ENCODE measurements at places on chromosomes 16 and 17.

- DNase-seq = no peak
These were observed 27.2 kb downstream of the MAP3K14 start for GRCh38 chr17:45289301-45290268.

DNA sequence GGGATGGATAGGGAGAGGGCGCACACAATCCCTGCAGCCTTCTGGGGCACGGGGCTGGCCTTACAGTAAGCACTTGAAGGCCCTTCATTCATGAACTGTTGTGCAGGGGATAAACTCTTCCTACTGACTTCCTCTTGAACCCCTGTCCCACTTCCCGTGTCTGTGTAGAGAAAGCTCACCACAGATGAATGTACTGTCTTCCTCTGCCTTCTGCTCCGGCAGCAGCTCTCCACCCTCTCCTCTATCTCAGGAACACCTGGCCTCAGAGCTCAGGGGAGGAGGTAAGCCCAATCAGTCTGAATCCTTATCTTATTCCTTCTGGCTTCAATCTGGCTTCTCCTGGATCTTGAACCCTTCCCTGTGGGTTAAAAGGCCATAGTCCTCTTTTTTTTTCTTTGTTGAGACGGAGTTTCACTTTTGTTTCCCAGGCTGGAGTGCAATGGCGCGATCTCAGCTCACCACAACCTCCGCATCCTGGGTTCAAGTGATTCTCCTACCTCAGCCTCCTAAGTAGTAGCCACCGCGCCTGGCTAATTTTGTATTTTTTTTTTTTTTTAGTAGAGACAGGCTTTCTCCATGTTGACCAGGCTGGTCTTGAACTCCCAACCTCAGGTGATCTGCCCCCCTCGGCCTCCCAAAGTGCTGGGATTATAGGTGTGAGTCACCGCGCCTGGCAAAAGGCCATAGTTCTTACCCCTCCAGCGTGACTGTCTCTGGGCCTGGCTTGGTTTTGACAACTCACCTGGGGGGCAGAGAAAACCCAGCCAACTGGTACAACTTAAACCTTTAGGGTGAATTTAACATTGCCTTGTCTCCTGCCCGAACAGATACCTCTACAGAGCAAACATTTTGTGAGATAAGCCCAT lies 7.2 kb upstream of the SLC52A1 start:
- peak; percentile 33 for DNase-seq

GRCh38 chr17:81328978-81329926 lies 34.1 kb upstream of the SLC38A10 start:
- DNase-seq = no peak

DNA sequence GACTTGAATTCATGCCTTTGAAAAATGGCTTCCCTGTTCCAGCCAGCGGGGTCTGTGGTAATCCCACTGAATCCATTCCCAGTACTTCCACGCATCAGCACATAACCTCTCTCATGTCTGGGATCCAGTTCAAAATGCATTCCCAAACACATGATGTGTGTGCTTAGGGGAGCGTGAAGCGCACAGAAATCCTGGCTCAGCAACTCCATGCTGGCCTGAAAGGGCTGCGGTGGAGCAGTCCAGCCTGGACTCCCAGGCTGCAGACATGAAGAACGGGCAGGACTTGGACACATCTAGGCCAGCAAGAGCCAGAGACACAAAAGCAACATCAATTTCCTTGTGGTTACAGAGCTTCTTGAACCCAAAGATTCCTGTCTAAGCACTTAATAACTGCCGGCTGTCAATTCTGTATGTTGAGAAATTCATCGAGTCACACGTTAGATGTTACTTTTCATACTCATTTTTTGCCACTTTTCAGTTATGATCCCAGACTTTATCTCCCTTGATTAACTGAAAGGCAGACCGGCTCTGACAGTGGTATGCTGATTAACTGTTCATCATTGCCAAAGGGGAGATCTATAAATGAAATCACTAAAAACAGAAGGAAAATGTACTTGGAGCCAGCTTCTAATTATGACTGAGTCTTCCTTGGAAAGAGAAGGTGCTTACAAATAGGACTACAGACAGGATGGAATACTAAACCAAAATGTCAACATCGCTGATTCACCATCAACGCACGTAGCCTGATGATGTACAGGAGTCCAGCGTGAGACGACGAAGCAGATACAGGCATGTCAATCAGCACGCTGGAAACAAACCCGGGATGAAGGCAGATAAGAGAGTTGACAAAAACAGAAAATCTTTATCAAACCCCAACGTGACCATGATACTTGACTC lies 23.0 kb downstream of the NSMCE1 start:
- DNase-seq = no peak
